Stimulated activated CD4-positive, alpha-beta T cell treated with anti-CD3 and anti-CD28 coated beads, Interleukin-15, amount 100 ng/mL, for 48 hours (primary cell): ENCODE measurements at places on chromosomes 2 and 18.

DNA sequence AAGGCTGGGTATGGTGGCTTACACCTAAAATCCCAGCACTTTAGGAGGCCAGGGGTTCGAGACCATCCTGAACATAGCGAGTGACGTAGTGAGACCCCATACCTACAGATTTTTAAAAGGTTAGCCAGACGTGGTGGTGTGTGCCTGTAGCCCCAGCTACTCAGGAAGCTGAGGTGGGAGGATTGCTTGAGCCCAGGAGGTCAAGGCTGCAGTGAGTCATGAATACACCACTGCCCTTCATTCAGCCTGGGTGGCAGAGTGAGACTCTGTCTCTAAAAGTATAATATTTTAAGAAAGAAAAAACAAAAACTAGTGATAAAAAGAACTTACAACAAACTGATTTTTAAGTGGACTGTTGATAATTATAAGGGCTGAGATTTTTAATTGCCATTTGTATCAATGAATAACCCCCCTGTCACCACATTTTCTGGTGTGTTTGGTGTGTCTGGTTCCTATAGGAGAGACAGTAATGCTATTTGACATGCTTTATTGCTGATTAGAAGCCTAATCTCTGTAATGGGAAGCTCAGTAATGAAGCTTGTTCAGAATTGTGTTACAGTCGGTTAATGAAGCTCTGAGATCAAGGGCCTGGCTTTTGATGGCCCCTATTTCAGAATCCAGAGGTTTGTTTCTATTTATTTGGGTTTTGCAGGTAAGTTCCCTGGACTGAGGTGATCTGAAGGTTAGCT is 147.0 kb downstream of the NEDD4L start:
- DNase-seq = no peak

- DNase-seq = no peak
These were observed 279.1 kb upstream of the CNTNAP5 start for GRCh38 chr2:123746006-123746405.

DNA sequence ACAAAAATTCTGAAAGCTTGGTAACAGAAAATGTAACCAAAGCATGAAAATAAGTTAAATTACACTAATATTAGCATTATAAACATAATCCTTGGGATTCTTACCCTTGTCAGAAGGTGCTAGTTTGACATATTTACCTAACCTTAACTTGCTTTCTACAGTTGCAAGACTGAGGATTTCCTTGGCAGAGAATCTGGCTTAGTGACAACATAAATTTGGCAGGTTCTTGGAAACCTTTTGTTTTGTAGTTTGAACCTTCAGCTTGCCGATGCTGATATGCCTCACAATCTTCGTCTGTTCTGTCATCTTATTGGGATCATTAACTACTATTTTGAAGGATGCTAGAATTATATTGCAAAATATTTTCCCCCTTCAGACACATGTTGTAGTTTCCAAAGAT is 3.4 kb downstream of the XIRP2 start:
- DNase-seq = no peak

GRCh38 chr18:36582988-36583745 is 245.6 kb downstream of the TPGS2 start:
- DNase-seq = no peak

DNA sequence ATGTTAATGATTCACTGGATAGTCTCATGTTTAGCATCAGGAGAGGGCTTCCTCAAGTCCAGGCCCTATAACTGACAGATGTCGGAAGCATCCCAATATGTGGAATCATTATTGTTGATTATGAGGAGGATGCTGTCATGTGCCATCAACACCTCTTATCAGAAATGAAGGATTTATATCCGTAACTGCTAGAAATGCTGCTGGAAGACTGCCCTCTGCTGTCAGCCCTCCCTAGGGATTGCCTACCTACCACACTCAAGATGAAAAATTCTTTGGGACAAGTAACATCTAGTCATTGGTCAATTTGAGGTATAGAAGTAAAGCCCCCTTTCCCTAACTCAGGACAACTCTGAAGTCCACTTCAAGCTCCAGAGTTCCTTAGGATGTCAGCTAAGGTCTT is 1166.5 kb upstream of the NXPH2 start:
- no peak for DNase-seq
